ENCODE measurements at places on chromosomes 6 and 20.

DNA sequence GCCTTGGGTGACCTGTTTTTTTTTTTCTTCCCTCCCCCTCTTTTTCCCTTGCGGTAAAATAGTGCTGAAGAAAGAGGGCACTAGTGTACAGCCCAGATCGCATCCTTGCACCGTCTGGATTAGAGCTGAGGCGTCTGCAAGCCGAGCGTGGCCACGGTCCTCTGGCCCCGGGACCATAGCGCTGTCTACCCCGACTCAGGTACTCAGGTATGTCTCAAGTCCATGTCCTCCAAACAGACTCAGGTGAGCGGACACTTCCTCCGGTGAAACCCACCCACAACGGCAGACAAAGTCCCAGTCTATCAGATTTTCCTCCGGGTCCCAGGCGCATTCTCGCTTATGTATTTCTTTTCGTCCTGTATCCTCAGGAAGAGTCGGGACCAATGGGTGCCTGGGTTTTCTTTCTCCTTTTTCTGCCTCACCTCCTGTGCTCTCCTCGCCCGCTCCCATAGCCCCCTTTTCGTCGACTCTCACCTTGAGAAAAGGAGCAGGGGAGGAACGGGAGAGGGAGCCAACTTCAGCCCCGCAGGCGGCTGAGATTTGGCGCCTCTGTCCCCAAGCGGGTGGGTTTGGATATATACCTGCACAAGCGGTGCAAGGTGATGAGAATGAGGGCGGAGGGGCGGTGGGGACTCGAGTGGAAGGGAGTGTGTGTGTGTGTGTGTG lies 1.1 kb upstream of the GRM1 start:
- DNase-seq = no peak

DNA sequence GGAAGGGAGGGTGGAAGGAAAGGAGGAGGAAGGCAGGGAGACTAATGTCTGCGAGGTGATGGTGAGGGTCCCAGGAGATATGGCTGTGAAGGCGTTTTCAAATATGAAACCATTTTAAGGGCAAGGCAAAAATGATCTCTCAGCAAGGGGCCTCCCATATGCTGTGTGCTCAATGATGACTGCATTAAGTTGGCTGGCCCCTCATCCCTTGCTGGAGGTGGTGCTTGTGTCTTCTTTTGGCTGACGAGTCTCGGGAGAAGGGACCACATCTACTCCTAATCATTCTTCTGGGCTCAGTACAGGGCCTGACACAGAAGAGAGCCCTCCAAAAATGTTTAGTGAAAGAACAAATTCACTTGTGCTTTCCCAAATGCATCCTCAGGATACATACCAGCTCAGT lies 23.0 kb upstream of the MRPS18A start:
- DNase-seq = no peak

DNA sequence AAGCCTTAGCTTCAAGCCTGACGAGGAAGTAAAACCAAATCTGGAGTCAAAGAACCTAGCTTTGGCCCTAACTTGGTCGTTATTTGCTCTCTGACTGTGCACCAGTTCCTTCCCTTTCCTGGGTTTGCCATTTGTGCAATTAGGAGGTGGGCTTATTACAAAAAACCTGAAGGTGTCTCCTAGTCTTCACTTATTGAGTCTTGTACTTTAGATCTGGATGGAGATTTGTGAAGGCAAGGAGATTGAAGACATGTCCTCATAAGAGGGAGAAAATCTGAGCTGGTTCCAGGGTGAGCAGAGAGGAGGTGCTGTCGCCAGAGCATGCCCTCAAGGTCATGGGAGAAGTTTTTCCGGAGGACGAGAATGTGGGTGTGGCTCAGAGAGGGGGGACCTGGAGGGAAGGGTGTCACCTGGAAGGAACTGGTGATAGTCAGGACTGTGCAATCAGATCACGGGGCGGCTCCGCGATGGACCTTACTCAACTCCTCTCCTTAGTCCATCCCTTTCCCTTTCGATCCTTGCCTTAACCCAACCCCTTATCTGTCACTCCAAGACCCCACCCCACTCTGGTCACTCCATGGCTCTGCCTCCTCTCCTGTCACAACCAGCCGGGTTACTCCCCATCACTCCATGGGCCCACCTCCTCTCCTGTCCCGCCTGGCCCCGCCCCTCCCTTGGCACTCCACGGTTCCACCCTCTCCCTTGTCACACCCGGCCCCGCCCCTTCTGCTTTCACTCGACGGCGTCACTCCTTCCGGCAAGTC lies 588 bp upstream of the ACSS2 start:
- DNase-seq = peak; percentile 99

GRCh38 chr20:57627339-57627738 lies 7.1 kb upstream of the ZBP1 start:
- no peak for DNase-seq

GRCh38 chr6:16184129-16184528 lies 54.3 kb upstream of the GMPR start:
- DNase-seq = peak; percentile 71

DNA sequence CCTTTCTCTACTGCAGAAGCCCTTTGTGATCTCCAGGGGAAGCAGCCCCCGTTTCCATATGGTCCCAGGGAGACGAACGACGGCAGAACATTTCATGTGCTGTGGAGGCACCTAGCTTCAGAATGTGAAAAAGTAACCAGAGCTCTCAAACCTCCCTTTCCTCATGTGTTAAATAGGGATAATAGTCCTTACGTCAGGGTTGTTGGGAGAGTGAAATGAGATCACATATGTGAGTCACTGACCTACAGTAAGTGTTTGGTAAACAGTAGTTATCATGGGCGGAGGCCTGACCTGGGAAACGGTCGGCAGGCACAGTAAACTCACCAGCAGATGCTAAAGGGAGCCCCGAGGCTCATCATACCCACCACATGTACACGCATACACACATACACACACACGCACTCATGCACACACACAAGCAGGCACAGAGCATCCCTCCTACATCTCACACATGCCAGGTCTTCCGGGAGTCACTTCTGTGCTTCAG lies 89.7 kb downstream of the LY86 start:
- DNase-seq = peak; percentile 73

- no peak for DNase-seq
Measured at GRCh38 chr6:1170794-1171193, 141.1 kb upstream of the FOXQ1 start.

GRCh38 chr6:149909701-149910470 lies 12.0 kb upstream of the RAET1E start:
- no peak for DNase-seq

DNA sequence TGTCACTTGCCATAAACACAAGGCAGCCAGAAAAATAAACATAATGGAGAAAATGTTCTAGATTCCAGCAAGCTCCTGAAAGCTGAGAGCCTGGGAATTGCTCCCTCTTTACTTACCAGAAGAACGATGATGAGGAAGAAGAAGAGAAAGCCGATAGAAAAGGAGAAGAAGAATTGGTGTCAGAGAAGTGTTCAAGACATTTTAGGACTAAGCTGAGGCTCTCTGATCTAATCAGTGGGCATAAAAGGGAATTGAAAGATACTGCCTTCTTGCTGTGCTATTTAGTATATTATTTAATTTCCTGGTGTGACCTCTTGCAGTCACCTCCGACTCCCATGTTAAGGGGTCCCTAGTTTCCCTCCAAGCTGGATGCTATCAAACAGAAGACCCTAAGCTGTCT lies 316.6 kb upstream of the JARID2 start:
- peak; percentile 68 for DNase-seq

DNA sequence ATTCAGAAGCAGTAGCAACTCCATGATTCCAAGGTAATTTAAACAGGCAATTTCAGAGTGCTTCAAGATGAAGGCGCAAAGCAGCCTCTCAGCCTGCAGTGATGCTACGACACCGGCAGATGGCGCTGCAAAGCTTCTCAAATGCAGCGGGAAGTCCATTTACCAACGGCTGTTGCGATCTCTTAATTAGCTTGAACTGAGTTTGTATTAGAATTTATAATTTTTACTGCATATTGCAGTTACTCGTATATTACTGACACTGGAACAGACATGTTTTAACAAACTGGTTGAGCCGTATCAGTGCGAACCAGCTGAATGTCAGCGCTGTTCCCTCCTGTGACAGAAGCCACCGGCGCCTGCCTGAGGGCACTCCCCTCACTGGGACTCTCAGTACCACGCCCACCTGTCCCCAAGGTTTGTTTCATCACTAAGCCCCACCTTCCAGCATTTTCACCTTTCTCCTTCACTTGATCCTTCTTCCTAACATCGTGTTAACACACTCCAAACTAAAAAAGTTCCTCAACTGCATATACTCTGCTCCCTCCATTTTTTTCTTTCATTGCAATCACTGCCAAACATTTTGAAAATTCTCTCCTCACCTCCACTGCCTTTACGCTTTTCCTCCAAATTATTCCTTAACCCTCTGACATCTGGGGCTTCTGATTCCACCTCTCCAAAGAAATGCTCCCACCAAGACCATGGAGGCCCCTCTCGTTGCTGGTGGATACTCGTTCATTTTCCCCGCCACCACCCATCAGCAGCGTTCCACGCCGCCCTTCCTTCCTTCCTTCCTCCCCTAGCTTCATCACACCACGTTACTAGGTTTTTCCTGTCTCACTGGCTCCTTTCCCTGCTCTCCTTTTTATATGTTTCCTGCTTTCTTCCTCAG lies 14.5 kb downstream of the GNL1 start:
- peak; percentile 85 for DNase-seq

- no peak for DNase-seq
Measured at GRCh38 chr20:10970109-10970508, 296.3 kb upstream of the JAG1 start.

GRCh38 chr6:53027131-53027718 lies 32.1 kb upstream of the GSTA4 start:
- no peak for DNase-seq

GRCh38 chr20:44909872-44910689 lies at the start of gene PABPC1L:
TSS of gene PABPC1L (plus strand) at chr20:44910060. CDS start at chr20:44910144, 84 bp downstream.
- peak; percentile 48 for DNase-seq
